Activated CD8-positive, alpha-beta memory T cell treated with anti-CD3 and anti-CD28 coated beads for 4 hours (primary cell): ENCODE measurements at places on chromosomes 4 and X.

GRCh38 chr4:152176627-152177214 is 359.2 kb downstream of the FBXW7 start:
- no peak for DNase-seq

DNA sequence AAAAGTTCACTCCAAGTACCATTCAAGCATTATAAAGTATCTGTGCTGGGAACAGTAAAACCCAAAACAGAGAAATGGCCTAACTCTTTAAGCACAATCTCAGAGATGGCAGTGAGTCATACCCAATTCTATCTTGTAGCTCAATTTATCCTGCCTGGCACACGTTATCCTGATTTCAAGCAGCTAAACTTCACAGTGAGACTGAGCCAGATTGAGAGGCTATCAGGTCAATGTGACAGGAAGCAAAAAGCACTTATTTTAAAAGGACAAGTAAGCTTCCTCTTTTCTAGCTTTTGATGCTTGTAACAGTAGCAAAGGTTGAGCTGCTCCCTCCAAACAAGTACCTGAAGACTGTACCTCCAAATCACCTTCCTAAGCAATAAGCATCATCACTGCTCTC is 324.9 kb downstream of the NAF1 start:
- no peak for DNase-seq

DNA sequence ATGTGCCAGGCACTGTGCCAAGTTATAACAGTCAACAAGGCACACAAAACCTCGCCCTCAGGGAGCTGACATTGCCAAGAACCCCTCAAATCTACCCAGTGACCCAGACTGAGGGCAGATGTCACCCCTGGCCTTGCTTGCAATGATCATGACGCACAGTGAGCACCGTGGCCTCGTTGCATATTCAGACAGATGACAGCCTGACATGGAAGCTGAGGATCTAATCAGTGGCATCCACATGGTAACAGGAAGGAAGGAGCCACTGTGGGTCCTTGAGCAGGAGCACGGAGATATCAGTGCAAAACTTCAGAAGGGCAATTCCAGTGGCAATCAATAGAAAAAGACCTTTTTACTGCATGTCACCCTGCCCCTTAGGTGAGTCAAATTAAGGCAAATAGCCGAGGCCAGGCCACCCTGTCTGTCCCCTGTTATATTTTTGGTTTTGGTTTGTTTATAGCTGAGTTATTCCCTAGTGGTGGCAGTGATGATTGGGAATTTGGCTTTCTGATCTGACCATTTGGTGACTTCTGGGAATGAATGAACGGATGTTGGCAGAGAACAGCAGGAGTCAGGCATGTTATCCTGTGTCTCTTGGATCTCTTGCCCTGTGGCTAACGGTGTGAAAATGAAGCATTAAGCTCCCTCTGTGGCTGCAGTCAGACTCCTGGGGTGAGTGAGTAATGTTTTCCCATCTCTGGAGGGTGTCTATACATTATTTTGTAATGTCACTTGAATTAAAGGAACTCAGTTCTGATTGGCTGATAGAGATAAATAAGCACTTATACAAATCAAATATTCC is 20.4 kb downstream of the WDR13 start:
- DNase-seq = no peak

GRCh38 chr4:164955107-164955805 is 22.2 kb downstream of the TRIM61 start:
- DNase-seq = no peak

DNA sequence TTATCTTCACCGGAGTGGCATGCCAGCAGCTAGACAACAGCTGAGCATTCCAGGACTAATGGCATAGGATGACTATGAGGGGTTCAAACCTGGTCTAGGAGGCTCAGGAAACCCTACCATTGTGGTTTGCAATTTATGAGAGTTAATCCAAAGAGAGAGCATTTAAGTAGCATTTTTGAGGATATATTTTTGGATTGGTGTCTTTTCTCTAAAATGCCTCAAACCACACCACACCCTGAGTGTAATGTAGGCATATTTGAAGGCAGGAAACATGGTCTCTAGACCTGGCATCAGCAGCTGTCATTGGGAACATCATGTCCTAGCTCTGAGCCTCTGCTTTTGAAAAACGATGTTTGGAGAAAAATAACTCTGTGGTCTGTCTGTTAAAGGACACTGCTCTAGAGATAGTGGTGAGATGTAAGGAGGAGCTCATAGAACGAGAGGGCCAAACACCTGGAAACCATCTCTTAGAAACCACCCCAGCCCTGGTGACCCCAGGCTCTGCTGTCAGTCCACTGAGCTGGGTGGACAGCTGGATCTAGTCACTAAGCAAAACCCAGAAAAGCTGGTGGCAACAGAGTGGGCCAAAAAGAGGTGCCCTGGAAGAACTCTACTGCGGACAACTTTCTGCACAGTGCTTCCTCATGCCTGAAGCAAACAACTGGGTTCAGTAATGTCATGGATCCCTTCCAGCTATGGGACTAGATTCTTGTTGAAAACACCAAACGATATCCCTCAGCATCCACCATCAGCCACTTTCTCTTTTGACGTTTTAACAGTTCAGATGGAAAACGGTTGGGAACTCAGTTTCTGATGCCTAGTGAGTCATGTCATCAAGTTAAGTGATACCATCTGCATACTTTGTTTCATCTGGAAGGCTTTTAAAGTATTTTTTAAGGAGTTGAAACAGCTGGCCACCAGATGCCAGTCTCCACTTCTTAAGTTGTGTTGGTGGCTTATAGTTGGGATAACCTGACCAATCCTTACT is 100.2 kb upstream of the C1QTNF7 start:
- DNase-seq = no peak

DNA sequence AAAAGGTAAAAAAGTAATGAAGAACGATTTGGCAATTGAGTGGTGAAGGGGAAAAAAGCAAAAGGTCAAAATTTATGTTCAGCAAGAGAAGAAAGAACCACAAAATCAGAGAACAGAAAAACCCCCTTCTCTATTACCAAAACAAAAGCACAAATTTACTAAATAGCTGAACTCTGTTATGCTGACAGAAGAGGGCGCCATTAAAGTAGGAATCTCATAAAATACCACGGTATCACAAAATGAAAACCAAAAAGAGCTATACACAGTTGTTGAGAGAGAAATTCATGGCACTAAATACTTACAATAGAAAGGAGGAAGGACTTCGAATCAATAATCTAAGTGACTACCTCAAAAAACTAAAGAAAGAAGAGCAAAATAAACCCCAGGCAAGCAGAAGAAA is 69.6 kb upstream of the CXorf66 start:
- DNase-seq = no peak

GRCh38 chr4:84907145-84907544 is 59.3 kb downstream of the WDFY3 start:
- no peak for DNase-seq

GRCh38 chr4:35900286-35901243 is 343.7 kb downstream of the ARAP2 start:
- no peak for DNase-seq

DNA sequence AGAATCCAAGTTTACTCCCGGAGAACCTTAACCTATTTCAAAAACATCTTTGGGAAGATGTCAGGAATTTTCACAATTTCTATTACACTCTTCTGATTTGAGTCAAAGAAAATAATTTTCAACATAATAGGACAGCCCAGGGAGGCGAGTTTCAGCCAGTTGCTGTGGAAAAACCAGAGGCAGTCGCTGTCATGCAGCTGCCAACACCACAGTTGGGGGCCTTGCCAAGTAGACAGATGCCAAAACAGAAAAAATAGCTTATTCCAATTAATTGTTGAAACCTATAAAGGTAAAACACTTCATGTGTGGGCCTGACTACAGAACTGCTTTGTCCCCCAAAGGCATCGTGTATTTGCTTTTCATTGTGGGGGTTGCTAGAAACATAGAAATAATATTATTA is 225.8 kb downstream of the DMD start:
- DNase-seq = no peak

GRCh38 chrX:39677585-39677977 is 420.2 kb downstream of the BCOR start:
- DNase-seq = no peak

- no peak for DNase-seq
Measured at GRCh38 chr4:153222707-153223426, 18.6 kb downstream of the TRIM2 start.

- no peak for DNase-seq
Measured at GRCh38 chr4:120671538-120671937, 251.0 kb downstream of the PRDM5 start.

DNA sequence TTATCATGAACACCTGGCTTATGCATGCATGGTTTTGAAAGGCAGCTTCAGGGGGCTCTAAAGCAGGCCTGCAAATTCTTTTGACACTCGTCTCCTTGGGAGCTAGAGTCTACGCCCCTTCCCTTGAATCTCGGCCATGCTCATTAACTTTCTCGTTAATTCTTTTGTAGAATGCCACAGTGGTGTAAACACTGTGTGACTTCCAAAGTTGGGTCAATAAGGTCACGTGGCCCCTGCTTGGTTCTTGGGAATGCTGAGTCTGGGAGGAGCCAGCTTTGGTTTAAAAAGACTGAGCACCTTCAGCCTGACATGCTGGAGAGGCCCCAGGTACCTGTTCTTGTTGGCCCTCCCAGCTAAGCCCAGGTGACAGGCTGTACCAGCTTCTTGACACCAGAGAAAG is 228.4 kb downstream of the DHRSX start:
- DNase-seq = no peak

DNA sequence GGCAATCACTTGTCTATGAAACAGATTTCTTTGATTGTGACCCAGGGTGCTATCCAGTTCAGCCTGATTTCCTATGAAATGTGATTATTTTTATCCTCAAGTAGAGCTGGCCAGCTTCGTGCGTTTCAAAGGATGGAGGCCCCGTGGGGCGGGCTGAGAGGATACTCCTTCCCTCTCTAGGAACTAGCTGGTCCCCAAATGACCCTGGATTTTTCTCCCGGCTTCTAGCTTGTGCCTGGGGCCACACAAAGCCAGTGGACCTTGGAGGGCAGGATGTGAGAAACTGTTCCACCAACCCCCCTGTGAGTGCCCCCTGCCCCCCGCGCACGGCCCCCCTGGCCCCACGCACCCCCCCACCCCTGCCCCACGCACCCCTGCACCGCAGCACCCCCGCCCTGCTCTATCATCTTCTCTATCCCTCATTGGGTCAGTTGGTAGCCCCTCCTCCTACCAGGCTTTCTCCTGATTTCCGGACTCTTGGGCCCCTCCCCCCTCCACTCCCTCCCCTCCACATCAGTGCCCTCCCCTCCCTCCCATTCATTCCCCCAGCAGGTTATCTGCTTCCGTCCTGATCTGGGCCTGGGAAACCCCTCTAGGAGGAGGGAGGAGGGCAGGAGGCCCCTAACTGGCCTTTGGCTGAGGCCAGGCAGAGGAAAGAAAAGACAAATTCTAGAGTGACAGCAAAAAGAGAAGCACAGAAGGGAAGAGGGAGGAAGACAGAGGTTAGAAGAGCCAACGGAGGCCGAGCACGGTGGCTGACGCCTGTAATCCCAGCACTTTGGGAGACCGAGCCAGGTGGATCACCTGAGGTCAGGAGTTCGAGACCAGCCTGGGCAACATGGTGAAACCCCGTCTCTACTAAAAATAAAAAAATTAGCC is 3.3 kb downstream of the XPNPEP2 start:
- DNase-seq = no peak

DNA sequence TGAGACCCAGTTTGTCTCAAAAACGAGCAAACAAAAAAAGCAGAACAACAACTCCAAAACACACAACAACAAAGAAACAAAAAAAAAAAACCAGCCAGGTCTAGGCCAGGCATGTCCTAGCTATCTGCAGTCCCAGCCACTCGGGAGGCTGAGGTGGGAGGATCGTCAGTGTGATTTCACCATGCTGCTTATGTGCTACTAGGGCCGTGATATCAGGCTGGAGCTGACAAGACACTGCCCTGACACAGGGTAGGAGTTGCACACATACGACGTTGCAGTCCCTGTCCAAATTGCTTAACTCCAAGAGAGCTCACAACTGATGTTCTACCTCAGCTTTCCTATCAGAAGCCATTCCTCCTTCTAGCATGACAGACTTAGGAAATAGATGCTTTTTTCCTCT is 204.9 kb downstream of the AASDH start:
- no peak for DNase-seq

- DNase-seq = no peak
Measured at GRCh38 chr4:80471756-80472155, 136.2 kb downstream of the CFAP299 start.

DNA sequence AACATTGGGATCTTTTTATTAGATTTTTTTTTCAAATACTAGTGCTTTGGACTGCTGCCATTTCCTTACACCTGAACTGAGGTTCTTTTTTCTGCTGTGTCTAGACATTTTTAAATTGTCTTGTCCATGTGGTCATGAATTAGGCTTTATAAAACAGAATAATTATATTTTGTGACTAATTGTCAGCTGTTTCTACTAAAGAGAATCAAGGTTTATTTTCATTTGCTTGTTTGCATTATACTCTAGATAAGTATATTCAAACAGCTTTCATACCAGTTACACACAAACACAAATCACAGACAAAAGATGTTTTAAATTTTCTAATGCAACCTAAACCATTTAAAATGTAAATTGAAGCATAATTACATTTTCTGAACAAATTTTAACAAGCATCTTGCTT is 194.7 kb downstream of the GALNTL6 start:
- no peak for DNase-seq

- no peak for DNase-seq
Measured at GRCh38 chr4:20383283-20383682, 131.6 kb downstream of the SLIT2 start.

DNA sequence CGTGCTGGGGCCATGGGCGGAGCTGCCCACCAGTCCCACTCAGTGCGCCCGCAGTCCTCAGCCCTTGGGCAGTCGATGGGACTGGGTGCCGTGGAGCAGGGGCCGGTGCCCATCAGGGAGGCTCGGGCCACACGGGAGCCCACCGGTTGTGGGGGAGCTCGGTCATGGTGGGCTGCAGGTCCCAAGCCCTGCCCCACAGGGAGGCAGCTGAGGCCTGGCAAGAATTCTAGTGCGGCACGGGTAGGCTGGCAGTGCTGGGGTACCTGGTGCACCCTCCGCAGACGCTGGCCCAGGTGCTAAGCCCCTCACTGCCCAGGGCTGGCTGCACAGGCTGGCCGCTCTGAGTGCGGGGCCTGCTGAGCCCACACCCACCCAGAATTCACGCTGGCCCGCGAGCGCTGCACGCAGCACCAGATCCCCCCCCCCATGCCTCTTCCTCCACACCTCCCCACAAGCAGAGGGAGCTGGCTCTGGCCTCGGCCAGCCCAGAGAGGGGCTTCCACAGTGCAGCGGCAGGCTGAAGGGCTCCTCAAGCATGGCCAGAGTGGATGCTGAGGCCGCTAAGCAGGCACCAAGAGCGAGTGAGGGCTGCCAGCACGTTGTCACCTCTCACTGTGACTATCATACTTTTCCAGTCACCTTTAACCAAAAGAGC is 564.4 kb downstream of the GALNTL6 start:
- DNase-seq = no peak

DNA sequence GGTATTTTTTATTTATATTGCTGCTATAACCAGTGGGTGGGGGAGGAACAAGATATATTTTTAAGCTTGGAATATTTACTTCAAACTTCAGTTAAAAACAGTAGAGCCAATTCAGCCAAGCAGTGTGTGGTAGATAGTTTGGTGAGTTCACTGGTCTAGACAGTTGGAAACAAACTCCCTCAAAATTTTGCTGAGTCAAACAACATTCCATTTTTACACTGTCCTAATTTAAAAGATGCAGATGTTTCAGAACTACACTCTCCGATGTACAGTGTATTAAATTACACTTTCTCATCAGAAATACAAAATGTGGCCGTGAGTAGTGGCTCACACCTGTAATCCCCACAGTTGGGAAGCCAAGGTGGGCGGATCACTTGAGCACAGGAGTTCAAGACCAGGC is 23.3 kb downstream of the PRKX start:
- no peak for DNase-seq
